ENCODE measurements at places on chromosomes 1 and 21. TPM values are rescaled to one million over a fixed set of nuclear protein-coding genes. Genes with fewer than 3 reads are reported as not detected.
A peak's percentile ranks its signal among the peaks of the same experiment; 100 is the strongest.

Gene SELP
- polyA plus RNA-seq, result 0.23 TPM

GRCh38 chr1:226826479-226827261 lies 43.7 kb upstream of the PSEN2 start:
- no peak overlapping the region for H3K4me3 ChIP-seq
- H3K27ac ChIP-seq, result peak overlapping the region; percentile 87
- H3K36me3 ChIP-seq, result no peaks in the 10 kb centered on the region
- H3K4me1 ChIP-seq, result peaks cover 28% of the 10 kb centered on the region

Gene B3GALT2
- polyA plus RNA-seq, result 0.46 TPM

- no peak overlapping the region for H3K4me3 ChIP-seq
- DNase-seq, result no peak
- no peaks in the 10 kb centered on the region for H3K4me1 ChIP-seq
- no peaks in the 10 kb centered on the region for H3K27me3 ChIP-seq
Observed at GRCh38 chr1:223183268-223183862, 40.3 kb upstream of the TLR5 start.

Gene PRR9
- polyA plus RNA-seq, result not detected

DNA sequence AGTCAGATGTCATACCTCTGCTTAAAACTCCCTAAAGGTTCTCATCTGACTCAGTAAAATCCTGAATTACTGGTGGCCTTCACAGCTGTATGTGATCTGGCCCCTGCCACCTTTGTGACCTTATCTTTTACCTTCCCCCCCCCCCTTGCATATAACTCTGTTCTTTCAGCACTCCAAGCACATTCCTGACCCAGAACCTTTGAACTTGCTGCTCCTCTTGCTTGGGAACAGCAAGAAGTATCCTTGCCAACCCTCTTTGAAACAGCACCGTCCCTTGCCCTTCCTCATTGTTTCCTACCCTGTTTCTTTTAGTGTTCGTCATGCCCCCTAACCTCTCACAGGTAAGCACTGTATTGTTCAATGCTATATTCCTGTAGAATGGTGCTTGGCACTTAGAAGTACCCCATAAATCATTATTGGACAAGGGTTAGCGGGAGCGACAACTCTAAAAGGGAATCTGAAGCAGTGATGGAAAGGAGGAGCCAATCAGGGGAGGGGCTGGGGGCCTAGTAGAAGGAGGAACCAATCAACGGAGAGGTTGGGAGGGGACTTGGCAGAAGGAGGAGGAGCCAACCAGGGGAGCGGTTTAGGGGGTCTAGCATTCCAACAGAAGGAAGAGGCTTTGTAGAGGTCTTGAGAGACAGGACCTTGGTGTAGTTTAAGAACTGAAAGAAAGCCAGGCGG lies 13.9 kb downstream of the CACHD1 start:
- H3K4me3 ChIP-seq, result no peak overlapping the region
- no peak overlapping the region for H3K27ac ChIP-seq
- no peak for DNase-seq
- H3K36me3 ChIP-seq, result no peaks in the 10 kb centered on the region
- H3K27me3 ChIP-seq, result no peaks in the 10 kb centered on the region

GRCh38 chr1:152000964-152001630 lies 7.4 kb upstream of the S100A10 start:
- peak overlapping the region; percentile 63 for H3K27ac ChIP-seq
- no peak overlapping the region for H3K4me3 ChIP-seq
- no peak for DNase-seq
- peaks cover 10% of the 10 kb centered on the region for H3K4me1 ChIP-seq

- peaks cover 38% of the 10 kb centered on the region for H3K4me1 ChIP-seq
- H3K27ac ChIP-seq, result peak overlapping the region; percentile 84
- no peaks in the 10 kb centered on the region for H3K27me3 ChIP-seq
- H3K36me3 ChIP-seq, result no peaks in the 10 kb centered on the region
- H3K4me3 ChIP-seq, result no peak overlapping the region
Observed at GRCh38 chr21:28769683-28770082, 223.0 kb downstream of the LTN1 start.

DNA sequence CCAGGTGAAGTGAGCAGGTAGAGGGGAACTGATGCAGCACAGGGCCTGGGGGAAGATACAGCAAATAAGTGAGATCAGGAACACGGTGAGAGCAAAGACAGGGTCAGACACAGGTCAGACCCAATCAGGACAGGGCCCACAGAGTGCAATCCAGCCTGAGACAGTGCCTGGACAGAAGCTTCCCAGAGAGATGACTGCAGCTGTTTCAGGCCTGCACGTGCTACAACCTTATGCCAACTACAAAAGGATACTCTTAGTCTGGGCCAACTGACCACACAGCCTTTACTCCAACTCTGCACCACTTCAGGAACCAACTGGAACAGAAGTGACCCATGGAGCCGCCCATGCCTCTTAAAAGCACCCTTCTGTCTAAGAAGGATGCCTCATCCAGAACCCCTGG lies 228.0 kb downstream of the TOMM20 start:
- peak; percentile 36 for DNase-seq
- H3K27me3 ChIP-seq, result no peaks in the 10 kb centered on the region
- no peak overlapping the region for H3K4me3 ChIP-seq
- H3K36me3 ChIP-seq, result no peaks in the 10 kb centered on the region
- peaks cover 11% of the 10 kb centered on the region for H3K4me1 ChIP-seq

- H3K36me3 ChIP-seq, result peaks cover 23% of the 10 kb centered on the region
- DNase-seq, result no peak
- no peak overlapping the region for H3K27ac ChIP-seq
Observed at GRCh38 chr1:58487002-58487401, 59.5 kb downstream of the OMA1 start.

DNA sequence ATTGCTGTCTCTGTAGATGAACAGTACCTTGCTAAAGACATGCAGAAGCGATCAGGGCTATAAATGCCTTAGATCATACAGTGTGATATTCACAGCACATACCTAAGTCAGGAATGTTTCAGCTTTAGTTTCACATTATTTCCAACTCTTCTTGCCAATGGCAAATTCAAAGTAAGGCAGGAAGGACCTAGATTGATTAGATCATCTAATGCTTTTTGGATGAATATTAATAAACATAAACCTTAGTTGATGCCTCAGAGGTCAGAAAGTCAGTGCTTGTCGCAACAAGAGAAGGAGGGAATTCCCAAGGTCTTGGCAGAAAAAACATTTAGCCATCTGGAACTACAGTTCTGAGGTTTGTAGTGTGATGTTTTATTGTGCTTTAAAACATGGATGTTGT lies 122.3 kb downstream of the TNFSF18 start:
- no peaks in the 10 kb centered on the region for H3K36me3 ChIP-seq
- DNase-seq, result no peak
- no peak overlapping the region for H3K4me3 ChIP-seq
- H3K27ac ChIP-seq, result peak overlapping the region; percentile 4

DNA sequence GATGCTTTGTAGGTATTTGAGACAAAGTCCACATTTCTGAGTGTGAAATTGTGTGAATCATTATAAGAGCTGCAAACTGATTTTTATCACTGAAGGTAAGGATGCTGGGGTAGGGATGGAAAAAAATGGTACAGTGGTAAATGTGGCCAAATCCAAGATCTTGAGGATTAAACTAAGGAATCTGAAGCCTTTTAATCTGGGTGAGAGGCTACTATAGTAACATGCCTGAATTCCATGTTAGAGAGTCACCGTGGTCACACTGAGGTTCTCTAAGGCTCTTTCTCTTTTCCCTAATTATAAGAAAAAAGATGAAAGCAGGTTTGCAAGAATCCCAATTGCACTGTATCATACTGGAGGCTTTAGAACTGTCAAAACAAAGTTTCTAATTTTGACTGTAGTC lies 17.6 kb downstream of the PTGER3 start:
- H3K27me3 ChIP-seq, result no peaks in the 10 kb centered on the region
- no peaks in the 10 kb centered on the region for H3K36me3 ChIP-seq
- no peak for DNase-seq

GRCh38 chr1:175498002-175498401 lies 245.4 kb downstream of the TNR start:
- peaks cover 12% of the 10 kb centered on the region for H3K27me3 ChIP-seq
- H3K4me3 ChIP-seq, result no peak overlapping the region
- no peaks in the 10 kb centered on the region for H3K36me3 ChIP-seq
- H3K4me1 ChIP-seq, result no peaks in the 10 kb centered on the region
- no peak overlapping the region for H3K27ac ChIP-seq

Gene DISP1
- 0.60 TPM for polyA plus RNA-seq

GRCh38 chr1:33295450-33296081 lies 25.3 kb downstream of the A3GALT2 start:
- peak overlapping the region; percentile 52 for H3K27ac ChIP-seq
- peaks cover 15% of the 10 kb centered on the region for H3K36me3 ChIP-seq
- H3K4me1 ChIP-seq, result peaks cover 22% of the 10 kb centered on the region
- DNase-seq, result peak; percentile 92

- H3K4me3 ChIP-seq, result no peak overlapping the region
- no peak for DNase-seq
- H3K27ac ChIP-seq, result no peak overlapping the region
Observed at GRCh38 chr1:111735321-111735720, 3.9 kb downstream of the INKA2 start.
